ENCODE measurements at places on chromosomes 6 and 20. TPM values are rescaled to one million over a fixed set of nuclear protein-coding genes. Genes with fewer than 3 reads are reported as not detected.

Gene CLDN20
- total RNA-seq, result 2.2 TPM

GRCh38 chr6:6785163-6785521, 196.6 kb downstream of the LY86 start:
- DNase-seq, result peak; percentile 40

GRCh38 chr6:158506601-158507000, 53.3 kb upstream of the TMEM181 start:
- no peak for DNase-seq

GRCh38 chr6:167581637-167582036, 245.1 kb upstream of the AFDN start:
- no peak for DNase-seq

Gene AIG1
- 14.2 TPM for total RNA-seq

DNA sequence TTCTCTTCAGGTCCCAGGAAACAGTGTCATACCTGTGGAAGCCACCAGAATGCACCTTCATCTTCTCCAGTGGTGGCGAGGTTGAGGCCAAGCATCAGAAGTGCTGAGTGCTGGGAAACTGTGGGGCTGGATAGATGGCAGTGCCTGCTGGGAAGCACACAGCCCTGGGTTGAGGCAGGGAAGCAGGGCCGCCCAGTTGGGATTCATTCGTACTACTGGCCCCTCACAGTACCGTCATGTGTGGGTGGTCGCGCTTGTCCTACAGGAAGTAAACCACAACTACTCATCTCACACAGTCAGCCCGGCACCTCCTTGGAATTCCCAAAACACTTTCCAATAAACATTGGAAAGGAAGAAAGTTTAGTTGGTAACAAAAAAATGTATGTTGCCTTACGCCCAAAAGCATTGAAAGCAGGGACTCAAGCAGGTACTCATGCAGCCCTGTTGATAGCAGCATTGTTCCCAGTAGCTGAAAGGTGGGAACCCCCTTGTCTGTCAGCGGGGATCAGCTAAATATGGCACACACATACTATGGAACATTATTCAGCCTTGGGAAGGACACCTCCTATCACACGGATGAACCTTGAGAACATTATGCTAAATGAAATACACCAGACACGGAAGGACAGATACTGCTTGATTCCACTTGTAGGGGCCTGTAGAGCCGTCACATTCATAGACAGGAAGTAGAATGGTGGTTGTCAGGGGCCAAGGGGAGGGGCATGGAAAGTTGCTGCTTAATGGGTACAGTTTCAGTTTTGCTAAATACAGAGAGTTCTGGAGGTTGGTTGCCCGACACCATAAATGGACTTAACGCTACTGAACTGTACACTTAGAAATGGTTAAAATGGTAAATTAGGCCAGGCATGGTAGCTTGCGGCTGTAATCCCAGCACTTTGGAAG, 162.7 kb downstream of the MTHFD1L start:
- no peak for DNase-seq

Gene SRMS
- total RNA-seq, result not detected

- DNase-seq, result no peak
Measured at GRCh38 chr6:16399158-16399557, 160.8 kb downstream of the GMPR start.

DNA sequence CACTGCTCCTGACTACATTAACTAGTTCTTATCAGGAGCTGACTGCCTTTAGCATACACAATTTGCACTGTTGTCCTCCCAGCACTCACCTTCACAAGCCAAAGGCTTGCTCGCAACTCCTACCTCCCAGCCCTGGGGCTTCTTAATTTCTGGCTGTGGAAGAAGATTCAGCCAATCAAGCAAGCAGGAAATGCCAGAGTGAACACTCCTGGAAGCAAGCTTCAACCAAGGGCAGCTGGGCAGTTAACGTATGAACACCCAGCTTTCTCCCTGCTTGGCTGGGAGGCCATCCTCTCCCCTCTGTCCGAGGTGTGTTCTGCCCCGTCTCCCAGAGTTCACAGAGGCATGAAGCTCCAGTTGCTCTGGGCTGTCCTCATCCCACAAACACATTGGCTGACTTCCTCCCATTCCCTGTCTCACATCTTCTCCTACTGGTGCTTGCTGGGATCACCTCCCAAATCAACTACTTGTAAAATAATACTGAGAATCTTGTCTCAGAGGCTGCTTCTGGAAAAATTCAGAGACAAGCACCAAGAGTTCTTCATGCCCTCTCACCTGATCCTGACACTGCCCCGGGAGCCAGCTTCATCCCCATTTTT, 15.3 kb upstream of the SRSF6 start:
- peak; percentile 35 for DNase-seq

GRCh38 chr6:73200735-73201134, 24.6 kb downstream of the KHDC1L start:
- DNase-seq, result no peak

DNA sequence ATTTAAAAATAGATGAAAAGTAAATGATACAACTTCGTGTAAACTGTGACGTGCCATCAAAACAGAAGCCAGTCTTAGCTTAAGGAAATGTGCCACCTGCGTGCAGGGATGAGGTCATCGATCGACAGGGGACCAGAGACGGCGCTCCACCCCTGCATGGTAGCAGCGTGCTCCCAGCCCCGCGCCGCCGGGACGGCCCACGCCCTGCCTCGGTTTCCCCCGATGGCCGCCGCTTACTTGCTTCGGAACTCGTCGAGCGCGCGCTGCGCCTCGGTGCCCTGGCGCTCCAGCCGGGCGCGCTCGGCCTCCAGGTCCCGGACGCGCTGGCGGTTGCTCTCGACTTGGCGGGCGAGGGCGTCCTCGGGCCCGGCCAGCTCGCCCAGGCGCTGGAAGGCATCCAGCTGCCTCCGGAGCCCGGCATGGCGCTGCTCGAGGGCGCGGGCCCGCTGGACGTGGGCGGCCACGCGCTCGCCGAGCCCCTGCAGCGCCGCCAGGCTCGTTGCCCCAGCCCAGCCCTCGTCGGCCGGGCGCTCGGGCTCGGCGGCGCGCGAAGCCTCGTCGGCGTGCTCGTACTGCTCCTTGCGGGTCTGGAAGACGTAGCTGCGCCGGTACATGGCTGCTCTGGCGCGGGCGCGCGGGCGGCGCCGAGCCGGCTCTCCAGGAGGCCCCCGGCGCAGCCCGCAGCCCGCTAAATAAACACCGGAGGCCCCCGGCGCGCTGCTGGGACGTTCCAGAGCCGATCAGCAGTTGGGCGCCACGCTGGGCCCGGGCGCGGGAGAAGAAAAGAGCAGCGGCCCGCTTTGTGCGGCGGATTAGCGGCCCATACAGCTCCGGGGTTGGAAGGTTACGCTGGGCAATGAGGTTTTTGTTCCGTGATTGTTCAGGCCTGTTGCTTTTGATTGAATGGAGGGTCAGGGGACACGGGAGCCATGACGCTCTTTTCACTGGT, at the start of gene BFSP1:
Gene BFSP1, minus strand, starts transcription at position 664 of the 949 bp plus-strand sequence. Its CDS starts 50 bp downstream, at position 614.
- DNase-seq, result peak; percentile 59

Gene TXLNB
- total RNA-seq, result 3.9 TPM

- DNase-seq, result peak; percentile 23
Measured at GRCh38 chr6:1179571-1180459, 132.1 kb upstream of the FOXQ1 start.

DNA sequence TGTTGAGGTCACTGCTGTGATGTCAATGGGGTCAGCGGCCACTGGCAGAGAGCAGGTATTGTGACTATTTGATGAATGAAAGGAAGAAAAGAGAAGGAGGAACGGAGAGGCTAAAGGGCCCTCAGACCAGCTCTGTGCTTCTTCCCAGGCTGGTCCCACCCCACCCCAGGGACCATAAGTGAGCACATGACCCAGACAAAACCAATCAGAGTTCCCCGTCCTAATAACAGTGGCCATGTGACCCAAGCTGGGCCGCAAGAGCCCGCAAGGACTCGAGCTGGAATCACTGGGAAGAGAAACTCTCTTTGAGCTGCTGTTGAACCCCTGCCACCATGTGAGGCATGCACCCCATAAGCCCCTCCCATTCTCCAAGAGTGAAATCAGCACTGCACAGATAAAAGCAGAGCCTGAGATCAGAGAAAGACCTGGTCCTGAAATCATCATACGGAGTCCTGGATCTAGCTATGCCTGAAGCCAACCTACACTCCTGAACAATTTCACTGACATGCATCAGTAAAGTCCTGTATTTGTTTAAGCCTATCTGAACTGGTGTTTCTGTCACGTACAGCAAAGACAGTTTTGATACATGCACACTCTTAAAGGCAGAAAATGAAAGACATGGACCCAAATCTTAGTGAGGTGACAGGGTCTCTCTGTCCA, 90.2 kb downstream of the PREX1 start:
- DNase-seq, result no peak

Gene RAD21L1
- total RNA-seq, result 19.5 TPM

DNA sequence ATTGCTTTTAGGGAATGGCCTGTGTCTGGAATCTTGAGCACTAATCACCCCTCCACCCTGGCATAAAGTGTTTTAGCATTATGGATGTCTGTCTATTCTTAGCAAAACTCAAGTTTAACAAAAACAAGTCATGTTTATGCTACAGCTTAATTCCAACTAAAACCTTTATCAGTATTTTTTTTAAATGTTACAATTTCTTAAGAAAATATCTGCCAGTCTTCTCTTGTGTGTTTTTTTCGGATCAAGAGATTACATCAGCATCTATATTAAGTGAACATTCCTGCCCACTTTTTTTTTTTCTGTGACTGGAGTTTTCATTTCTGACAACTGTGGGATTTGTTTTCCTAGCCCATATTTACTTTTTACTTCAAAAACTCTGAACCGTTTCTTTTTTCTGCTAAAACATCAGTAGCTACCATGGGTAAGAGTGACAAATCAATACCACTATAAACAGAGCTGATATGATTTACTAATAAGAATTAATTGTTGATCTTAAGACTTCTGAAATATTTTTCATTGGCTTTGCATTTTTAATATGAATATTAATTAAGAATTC, 94.3 kb downstream of the EDN1 start:
- DNase-seq, result peak; percentile 71

Gene DAAM2
- 51.3 TPM for total RNA-seq

Gene CSE1L
- total RNA-seq, result 65.5 TPM

- DNase-seq, result no peak
Measured at GRCh38 chr6:45988635-45989034, 27.0 kb downstream of the CLIC5 start.

Gene SPTLC3
- 7.9 TPM for total RNA-seq

- peak; percentile 80 for DNase-seq
Measured at GRCh38 chr6:89145956-89146717, at the start of gene PM20D2. Gene PM20D2, plus strand, starts transcription at chr6:89146055. Its CDS starts 90 bp downstream, at chr6:89146145.

GRCh38 chr6:42030585-42031506, 19.5 kb upstream of the TAF8 start:
- peak; percentile 95 for DNase-seq

DNA sequence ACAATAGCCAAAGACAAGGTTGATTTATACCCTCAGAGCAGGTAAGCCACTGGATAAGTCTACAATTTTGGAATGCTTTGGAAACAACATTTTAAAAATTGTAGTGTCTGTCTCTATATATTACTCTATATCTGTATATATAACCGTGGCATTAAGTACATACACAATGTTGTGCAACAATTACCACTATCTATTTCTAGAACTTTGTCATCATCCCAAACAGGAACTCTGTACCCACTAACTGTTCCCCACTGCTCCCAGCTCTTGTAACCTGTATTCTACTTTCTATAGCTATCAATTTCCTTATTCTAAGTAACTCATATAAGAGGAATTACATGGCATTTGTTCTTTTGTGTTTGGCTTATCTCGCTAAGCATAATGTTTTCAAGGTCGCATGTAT, 78.2 kb upstream of the ASCC3 start:
- DNase-seq, result no peak

Gene XKR7
- total RNA-seq, result 0.48 TPM

DNA sequence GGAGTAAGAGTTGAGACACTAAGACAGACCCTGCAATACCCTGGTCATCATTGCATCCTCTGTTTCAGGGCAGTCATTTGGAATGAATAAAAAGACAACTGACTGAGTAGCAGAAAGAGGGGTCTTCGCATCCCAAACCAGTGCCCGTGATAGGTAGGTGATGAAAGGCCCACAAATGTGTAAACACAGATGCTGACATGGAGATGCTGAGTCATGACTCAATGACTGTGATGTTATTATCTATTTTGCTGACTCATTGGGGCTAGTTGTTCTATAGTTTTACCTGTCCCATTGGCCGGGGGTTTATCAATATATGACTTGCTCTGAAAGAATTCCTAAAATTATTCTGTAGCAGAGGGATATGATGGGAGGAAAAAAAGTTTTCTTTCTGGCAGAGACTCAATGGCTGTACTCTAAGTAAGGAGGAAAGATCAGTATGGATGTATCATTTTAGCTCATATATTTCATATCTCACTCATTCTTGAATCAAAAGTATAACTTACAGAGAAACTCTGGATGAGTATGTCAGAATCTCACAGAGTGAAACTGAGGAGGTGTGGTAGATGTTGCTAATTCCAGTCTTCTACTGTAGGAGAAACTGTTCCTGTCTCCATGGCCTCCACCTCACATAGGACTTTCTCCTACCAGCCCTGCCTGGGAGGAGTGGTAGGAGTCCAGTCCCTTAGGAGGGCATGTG, 119.9 kb upstream of the PREP start:
- DNase-seq, result no peak

GRCh38 chr20:31693987-31694661, 28.5 kb downstream of the BCL2L1 start:
- DNase-seq, result no peak

- no peak for DNase-seq
Measured at GRCh38 chr20:44218446-44218845, 7.9 kb upstream of the OSER1 start.

GRCh38 chr6:47836639-47837038, 54.8 kb downstream of the OPN5 start:
- no peak for DNase-seq

DNA sequence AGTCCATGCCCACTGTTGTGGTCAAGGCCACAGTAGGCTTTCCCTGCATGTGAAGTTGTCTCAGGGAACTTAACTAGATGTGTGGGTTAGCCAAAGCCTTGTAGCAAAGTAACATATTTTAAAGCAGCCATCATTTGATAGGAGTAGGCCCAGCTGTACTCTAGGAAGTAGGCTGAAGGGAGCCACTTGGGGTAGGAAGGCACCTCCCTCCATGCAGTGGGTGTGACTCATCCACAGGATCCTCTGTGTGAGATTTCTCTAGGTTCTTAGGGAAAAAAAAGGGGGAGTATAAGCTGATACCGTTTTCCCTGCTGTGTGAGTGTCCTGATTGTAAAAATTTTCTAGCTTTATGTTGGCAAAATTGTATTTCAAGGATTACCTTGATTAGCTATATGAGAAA, 44.7 kb downstream of the VAPB start:
- DNase-seq, result peak; percentile 50

Gene TMEM244
- total RNA-seq, result not detected

DNA sequence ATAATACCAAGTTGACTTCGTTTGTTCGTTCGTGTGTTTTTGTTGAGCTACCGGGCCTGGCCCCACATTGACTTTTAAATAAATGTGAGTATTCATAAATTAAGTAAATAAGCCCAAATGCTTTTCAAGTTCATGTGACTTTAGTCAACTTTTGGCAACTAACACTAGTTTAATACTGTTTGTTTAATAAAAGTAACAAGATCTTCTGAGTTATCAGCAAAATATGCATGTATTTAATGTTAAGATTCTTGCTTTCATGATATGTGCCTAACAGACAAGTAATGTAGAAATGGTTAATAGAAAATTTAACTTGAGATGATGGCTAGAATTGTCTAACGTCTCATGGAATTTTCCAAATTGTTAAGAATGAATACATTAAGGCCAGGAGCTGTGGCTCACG, 38.7 kb upstream of the ECI2 start:
- no peak for DNase-seq

GRCh38 chr20:32945710-32946221, 58.5 kb downstream of the SUN5 start:
- peak; percentile 7 for DNase-seq
